ENCODE measurements at places on chromosomes 6 and 20. TPM values are rescaled to one million over a fixed set of nuclear protein-coding genes. Genes with fewer than 3 reads are reported as not detected.

C6orf52 gene
- 0.47 TPM for total RNA-seq

SLC22A7 gene
- 0.18 TPM for total RNA-seq

RUNX2 gene
- 3.3 TPM for total RNA-seq

TFEB gene
- total RNA-seq = 18.3 TPM

RAET1L gene
- total RNA-seq = not detected

POU5F1 gene
- total RNA-seq = 11.4 TPM

GFOD1 gene
- 6.0 TPM for total RNA-seq

ARFGAP1 gene
- 66.3 TPM for total RNA-seq

ADGRF5 gene
- total RNA-seq = 41.4 TPM

ANKEF1 gene
- 5.6 TPM for total RNA-seq

MYH7B gene
- total RNA-seq = 4.0 TPM

MMP24OS gene
- 19.6 TPM for total RNA-seq

TMEM170B gene
- 6.0 TPM for total RNA-seq

EYS gene
- 0.99 TPM for total RNA-seq

BIRC7 gene
- 3.2 TPM for total RNA-seq

CGAS gene
- total RNA-seq = 6.5 TPM

SLPI gene
- total RNA-seq = 2.8 TPM

ADGRF4 gene
- 0.18 TPM for total RNA-seq

SCUBE3 gene
- total RNA-seq = 26.9 TPM

RAD21L1 gene
- not detected for total RNA-seq

GSTA5 gene
- total RNA-seq = not detected

BMP6 gene
- 8.6 TPM for total RNA-seq

SLC35F1 gene
- 5.5 TPM for total RNA-seq

B3GALT4 gene
- total RNA-seq = 7.9 TPM

Measured in metanephros (tissue), 2 donors.